ENCODE measurements at places on chromosomes 2 and 18.
A peak's percentile ranks its signal among the peaks of the same experiment; 100 is the strongest.

DNA sequence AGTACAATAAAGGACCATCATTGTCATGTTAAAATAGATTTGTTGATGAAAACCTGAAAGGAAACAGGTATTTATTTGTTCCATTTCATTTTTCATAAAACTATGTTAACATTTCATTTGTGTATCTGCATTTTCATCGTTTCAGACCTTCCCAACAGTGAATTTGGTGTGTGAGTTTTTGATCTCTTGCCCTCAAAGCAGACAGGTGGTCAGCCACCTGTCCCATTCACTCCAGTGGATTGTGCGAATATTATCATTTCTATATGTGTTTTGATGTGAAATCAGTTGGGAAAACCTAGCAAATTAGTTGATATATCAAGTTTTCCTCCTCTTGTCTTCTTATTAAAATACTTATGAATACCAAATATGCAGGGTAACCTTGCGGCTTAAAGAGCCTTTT is 25.4 kb upstream of the ATP5MC3 start:
- no peak for DNase-seq

GRCh38 chr2:194328456-194328855 is 1328.6 kb upstream of the SLC39A10 start:
- no peak for DNase-seq

GRCh38 chr2:1088192-1088860 is 137.7 kb downstream of the SNTG2 start:
- no peak for DNase-seq

GRCh38 chr2:202910698-202911097 is 775 bp downstream of the WDR12 start:
- no peak for DNase-seq

GRCh38 chr2:225326969-225327368 is 72.5 kb upstream of the NYAP2 start:
- DNase-seq = no peak

GRCh38 chr18:28177828-28178635 is 1.1 kb upstream of the CDH2 start:
- no peak for DNase-seq

DNA sequence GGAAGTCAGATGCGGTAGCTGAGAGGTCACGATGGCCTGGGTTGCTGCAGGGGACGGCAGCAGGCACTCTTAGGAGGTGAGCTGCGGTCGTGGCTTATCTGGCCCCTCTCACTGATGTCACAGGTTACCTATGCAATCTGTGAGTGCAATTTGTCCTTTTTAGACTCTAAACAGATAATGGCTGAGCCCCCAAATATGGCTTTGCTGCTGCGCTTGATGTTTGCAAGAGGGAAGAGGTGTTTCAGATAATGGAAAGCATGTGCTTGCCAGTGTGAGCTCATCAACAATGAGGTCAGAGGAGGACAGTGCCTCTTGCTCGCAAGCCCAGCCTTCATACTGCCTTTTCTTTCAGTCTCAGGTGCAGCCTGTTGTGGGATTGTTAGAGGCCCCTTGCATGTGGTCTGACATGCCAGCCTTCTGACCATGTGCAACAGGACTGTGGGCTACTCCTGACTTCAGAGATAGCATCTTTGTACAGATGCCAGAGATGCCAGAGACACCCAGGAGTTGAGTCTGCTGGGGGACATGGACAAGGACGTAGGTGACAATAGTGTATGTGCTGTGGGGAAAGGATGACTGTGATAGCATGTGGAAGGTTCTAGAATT is 151.3 kb downstream of the TANC1 start:
- DNase-seq = no peak

- peak; percentile 1 for DNase-seq
Measured at GRCh38 chr2:34096562-34097171, 497.6 kb upstream of the FAM98A start.

DNA sequence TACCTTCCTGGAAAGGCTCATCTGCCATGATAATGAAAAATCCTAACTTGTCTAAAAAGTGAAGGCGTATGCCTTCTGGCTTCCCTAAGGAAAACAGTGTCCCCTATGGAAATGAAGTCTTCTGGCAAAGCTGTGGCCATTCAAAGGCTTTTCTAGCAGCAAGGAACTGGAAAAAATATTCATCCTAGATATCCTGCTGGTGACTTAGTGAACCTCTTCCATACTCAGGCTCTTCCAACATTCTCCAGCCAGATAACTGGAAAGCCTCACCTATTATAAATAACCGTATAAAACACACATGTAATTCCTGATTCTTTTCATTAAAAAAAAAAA is 84.7 kb downstream of the RBMS1 start:
- DNase-seq = no peak

- no peak for DNase-seq
Measured at GRCh38 chr2:18598848-18599484, 9.6 kb upstream of the NT5C1B start.

DNA sequence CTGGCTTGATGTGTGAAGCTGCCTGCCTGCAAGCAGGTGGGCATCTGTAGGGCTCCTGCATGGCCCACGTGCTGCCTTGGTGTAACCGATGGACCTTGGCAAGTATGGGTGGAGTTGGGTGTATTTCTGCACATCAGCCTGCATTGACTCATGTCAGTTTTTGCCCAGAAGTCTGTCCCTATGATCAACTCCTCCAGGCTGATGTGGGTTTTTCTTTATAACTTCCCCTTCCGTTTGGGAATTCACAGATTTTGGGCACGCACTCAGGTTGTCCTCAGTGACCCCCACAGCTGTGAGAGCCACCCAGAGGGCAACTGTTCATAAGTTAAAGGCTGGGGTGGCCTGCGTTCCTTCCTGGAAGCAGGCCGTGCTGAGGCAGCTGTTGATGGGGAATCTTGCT is 123.3 kb downstream of the NCK2 start:
- no peak for DNase-seq

DNA sequence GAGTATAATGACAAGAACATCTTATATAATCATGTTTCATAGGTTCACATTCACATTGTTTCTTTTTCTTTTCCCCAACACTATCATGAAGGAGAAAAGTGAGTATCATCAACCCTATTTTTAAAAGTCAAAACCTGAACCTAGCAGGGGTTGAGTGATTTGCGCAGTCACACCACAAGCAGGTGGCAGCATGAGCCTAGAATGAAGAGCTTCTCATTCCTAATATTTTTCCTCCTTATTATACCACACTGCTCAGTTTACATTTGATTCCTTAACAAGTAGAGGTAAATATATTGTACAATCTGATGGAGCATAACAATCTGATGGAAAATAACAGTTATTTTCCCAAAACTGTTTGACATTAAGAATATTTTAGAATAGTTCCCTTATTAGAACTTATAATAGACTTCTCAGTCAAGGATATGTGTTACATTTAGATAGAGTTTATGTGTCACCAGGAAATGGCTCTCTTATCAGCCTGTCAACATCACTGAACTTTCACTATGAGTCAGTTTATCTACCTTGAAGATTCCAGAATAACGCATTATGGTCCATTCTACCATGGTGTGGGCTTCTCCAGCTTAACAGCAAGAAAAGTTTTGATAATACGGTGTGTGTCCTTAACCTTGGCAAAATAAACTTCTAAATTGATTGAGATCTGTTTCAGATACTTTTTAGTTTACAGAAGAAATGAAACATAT is 119.5 kb downstream of the NEB start:
- no peak for DNase-seq

DNA sequence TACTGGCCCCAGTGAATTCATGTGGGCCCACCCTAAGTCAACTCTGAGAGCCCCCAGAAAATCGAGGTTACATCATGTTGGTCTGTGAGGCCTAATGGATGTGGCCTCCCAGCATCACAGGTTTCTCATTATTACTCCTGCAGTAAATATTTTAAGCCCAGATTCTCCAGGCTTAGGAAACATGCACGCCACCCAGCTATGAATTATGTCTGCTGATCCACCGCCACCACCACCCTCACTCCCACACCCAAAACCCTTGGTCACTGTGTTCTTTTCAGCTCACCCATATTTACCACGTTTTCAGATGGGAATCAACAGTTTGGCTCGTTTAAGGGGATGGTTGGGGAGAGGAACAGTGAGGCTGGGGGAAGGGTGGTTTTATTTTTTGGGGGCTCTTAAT is 128.6 kb downstream of the NCK2 start:
- no peak for DNase-seq

- DNase-seq = no peak
Measured at GRCh38 chr2:172214252-172214651, 111.6 kb upstream of the DLX2 start.

GRCh38 chr2:208511016-208511415 is 104.4 kb downstream of the PTH2R start:
- no peak for DNase-seq

DNA sequence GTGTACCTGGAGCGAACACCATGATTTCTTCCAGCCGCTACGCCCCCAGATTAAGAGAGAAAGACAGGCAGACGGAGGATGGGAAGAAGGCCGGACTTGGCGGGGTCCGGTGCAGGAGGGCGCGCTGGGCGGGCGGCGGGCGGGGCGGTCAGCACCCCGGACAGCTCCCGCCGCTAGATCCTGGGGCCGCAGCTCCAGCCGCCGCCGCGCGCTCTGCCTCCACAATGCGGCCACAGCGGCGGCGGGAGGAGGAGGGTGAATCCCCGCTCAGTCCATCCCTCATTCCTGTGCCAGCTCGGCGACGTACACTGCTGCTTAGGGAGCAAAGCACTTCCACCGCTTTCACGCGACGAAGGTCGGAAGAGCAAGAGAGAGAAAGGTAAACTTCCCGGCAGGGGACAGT is at the start of gene AKAIN1:
Gene AKAIN1 (minus strand): TSS at position 226 of the 403 bp plus-strand sequence. CDS start 204 bp downstream, at position 22.
- DNase-seq = no peak

- DNase-seq = no peak
Measured at GRCh38 chr2:75224636-75225094, 25.3 kb upstream of the TACR1 start.

DNA sequence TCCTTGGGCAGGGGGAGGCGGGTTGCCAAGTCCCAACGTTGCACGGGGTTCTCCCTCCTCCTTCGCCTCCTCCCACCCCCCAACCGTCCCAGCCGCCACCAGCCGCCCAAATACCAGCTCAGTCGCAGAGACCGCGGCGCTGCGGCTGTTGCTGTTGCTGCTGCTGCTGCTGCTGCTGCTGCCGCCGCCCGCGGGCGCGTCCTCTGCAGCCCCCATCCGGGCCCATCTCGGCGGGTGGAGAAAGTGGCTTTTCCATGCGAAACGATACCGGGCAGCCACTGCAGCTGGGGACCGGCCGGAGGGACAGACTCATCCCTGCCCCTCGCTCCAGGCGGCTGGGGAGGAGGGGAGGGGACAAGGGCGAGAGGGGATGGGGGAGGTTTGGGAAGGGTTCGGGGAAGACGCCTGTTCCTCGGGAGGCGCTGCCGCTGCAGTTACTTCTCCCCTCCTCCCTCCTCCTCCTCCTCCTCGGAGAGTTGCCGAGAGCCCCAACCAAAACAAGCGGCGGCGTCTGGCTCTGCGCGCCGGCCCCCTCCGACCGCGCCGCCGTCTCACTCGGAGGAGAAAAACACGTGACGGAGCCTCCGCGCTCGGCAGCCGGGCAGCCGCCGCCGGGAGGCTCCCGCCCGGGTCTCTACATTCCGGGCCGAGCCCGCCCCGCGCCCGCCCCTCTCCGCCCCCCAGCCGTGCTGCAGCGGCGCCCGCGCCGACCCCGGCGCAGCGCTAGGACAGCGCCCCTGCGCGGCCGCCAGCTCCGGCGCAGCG is at the start of gene IRS1:
Gene IRS1 (minus strand): TSS at position 610 of the 765 bp plus-strand sequence. CDS start 1,082 bp downstream, outside the sequence.
- DNase-seq = peak; percentile 41

DNA sequence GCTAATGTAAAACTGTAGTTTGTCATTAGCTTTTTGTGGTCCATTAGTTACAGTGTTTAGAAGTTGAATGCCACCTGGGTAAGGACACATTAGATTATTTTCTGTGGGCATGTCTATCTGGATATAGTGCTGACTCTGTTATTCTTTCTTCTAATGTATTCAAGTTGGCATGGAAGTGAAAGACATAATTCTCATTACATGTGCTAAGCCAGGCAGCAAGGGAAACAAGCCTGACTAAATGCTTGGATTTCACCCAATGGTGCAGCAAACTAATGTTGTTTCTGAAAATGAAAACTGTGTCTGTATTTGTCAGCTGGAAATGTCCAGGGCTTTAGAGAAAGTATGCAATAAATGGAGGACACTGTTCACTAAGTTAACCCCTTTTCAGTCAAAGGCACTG is 100.7 kb downstream of the NUP35 start:
- no peak for DNase-seq

GRCh38 chr2:84388133-84388532 is 70.9 kb downstream of the SUCLG1 start:
- no peak for DNase-seq

DNA sequence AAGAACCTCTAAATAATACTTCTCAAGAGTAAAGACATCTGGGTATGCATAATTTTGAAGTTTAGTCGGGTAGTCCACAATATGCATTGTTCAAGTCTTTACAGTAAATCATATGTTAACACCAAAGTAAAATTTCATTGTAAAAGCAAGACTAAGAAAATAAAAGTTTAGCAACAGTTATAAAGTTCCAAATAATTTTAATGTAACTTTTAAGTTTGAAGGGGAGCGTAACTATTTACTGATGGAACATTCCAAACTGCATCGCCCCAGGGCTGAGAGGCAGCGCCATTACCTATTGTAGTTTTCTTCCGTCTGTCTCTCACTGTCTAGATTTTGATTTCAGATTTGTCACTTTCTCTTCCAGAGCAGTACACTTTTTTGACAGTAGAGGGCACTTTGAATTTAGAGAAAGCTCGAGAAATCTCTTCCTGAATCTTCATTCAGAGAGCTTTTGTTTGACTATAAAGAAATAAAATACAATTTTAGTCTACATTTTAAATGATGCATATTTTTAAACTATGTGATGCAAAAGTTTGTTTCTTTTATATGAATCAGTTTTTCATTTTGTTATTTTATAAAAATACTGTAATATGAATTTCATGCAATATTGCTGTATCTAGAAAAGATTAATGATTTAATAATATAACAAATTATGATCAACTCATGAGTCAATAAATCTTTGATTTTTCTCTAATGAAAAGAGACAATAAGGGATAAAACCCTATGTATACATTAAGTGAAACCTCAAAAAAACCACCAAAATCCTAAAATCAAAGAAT is 389.8 kb downstream of the FIGN start:
- no peak for DNase-seq

DNA sequence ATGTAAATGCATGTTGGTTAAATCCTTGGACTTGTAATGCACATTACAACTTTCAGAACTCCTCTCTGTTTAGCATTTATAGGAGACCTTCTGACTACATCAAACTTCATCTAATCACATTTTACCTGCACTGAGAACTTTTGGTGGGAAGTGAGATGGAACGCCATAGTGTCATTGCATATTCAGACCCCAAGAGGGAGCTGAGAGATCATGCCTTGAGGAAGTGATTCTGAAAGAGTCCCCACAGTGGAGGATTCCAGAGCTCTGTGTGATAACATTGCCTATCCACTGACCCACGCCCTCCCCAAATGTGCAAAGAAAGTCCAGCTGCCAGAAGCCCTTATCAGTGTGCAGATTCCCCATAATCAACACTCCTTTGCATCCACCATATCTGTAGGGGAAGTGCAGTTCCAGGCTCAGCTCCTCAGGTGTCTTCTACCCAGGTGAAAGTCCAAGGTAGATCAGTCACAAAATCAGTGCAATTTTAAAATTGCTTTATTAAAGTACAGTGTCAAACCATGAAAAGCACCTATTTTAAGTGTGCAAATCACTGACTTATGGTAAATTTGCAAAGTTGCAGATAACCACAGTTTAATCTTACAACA is 212.4 kb downstream of the RPIA start:
- DNase-seq = no peak
